Epithelial cell of esophagus (primary cell): ENCODE measurements at places on chromosomes 3 and 15.

DNA sequence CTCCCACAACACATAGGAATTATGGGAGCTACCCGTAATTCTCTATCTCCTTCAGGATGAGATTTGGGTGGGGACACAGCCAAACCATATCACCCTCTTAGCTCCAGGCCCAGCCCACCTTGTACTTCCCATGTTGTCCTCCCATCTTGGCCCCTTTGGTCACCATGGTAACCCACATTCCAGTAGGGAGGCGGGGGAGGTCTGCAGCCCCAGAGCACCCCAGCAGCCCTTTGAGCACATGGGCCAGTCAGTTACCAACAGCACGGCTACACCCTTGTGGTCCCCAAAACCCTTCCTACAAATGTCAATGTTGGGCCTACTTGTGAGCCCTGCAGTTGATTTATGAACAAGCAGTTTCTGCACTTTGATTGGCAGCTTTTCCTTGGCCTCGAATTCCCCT is 84.5 kb downstream of the LRRK1 start:
- DNase-seq: no peak

- DNase-seq: no peak
These were observed 36.5 kb downstream of the GMNC start for GRCh38 chr3:190826018-190826417.

DNA sequence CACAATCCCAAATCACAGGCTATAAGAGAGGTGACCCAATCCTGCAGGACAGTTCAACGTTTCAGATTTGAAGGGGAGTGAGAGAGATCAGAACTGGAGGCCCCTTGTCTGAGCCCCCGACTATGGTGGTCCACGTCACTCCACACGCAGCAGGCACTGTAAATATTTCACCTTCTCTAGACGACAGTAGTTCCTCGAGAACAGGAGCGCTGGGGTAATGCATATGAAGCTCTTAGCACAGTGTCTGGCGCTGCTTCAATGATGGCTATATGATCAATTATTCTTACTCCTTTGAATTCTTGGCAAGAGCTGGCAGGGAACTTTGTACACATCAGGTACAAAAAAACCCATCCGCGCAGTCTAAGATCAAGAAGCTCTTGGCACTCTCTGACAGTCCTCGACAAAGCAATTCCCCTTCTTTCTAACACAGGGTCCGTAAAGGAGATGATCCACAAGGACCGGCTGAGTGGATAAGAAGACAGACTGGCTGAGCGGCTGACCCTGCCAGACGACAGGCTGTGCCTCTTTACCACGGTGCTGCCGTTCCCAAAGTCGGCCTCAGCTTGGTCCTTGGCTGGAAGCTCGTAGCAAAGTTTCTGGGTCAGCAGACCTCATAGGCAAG is 522 bp upstream of the NRROS start:
- no peak for DNase-seq

GRCh38 chr15:39807791-39808190 is 25.1 kb upstream of the FSIP1 start:
- no peak for DNase-seq

- DNase-seq: no peak
These were observed 196.9 kb downstream of the SLCO3A1 start for GRCh38 chr15:92050220-92050898.

GRCh38 chr15:78906316-78906620 is 33.6 kb downstream of the MORF4L1 start:
- DNase-seq: peak; percentile 65

GRCh38 chr3:150348500-150348899 is 59.6 kb upstream of the TSC22D2 start:
- DNase-seq: peak; percentile 95

- no peak for DNase-seq
These were observed 18.0 kb downstream of the MTMR10 start for GRCh38 chr15:30973379-30973778.

GRCh38 chr3:63303238-63303637 is 25.1 kb downstream of the SYNPR start:
- peak; percentile 72 for DNase-seq

DNA sequence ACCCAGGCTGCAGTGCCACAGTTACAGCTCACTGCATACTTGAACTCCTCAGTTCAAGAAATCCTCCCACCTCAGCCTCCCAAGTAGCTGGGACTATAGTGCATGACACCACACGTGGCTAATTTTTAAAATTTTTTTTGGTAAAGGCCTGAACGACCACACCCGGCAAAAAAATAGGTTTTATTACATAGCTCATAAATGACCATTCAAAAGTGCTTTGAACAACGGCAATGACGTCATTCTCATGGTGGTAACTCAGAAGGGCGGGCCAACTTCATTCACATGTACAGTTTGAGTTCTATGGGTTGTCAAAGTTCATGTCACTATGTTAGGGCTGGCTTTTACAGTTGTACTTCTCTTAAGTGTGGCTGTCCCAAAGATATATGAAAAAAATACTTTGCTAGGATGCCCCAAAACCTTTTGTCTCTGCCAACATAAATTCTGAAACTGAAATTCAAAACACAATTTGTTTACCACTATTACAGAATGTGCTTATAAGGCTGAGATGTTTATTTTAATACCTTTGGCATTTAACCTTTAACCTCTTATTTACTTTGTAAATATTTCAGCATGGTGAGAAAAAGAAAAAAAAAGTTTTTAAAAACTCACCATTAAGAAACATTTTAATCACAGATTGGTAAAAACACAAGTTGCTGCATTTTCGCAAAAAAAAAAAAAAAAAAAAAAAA is 6.2 kb downstream of the MYO1E start:
- peak; percentile 45 for DNase-seq

- DNase-seq: no peak
These were observed 186.1 kb downstream of the FMN1 start for GRCh38 chr15:33008284-33008995.

- no peak for DNase-seq
These were observed 199.7 kb downstream of the ARRDC4 start for GRCh38 chr15:98160236-98160635.

GRCh38 chr3:154224866-154225265 is 99.4 kb downstream of the DHX36 start:
- no peak for DNase-seq

DNA sequence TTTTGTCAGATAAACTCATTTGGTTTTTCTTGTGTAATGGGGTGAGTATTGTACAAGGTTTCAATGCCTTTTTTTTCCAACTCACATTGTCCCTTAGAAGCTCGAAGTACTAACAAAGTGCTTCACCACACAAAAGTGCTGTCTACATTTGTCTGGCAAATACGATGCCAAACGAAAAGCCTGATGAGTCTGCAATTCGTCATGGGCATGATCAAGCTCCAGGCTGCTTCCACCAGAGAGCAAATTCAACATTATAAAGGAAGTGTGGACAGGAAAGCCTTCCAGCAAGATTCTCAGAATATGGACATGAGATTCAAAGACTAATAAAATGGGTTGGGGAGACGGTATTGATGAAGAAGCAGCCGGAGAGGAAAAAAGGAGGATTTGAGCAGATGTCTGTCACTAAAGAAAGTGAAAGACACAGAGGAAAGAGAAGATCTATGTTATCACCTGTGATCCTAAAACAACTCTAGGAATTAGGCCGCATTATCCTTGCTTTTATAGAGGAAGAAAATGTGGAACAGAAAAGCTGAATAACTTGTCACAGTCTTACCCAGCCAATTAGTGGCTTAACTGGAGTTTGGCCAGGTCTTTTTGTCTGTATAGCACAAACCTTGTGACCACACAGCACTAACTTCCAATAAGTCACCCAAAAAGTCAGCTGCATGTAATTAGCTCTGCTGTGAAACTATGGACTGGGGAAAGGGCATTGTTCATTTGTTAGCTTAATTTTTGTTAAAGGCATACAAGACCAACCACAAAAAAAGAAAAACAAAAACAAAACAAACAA is 494.8 kb downstream of the FHIT start:
- DNase-seq: peak; percentile 33

DNA sequence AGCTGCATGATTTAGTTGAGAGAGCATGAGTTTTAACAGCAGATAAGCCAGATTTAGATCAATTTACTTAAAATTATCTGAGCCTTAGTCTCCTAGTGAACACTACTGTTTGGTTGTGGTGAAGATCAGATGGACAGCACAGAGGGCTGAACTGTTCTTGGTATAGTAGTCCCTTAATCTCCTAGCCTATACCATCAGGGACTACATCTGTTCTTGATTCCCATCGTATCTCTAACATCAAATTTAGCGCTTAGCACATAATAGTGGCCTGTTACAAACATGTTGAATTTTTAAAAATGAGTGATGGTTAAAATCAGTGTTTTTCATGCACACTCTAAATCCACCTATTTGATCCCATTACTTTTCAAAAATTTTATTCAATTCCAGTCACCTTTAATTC is 507.7 kb downstream of the GRM7 start:
- DNase-seq: no peak

DNA sequence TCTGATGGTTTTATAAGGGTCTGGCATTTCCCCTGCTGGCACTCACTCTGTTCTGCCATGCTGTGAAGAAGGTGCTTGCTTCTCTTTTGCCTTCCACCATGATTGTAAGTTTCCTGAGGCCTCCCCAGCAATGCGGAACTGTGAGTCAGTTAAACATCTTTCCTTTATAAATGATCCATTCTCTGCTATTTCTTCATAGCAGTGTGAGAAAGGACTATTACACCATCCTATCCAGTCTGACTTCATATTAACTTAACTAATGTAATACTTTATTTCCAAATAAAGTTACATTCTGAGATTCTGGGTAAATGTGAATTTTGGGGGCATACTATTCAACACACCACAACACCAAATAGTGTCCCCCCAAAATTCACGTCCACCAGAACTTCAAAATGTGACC is 22.2 kb upstream of the MAP3K13 start:
- DNase-seq: peak; percentile 29

DNA sequence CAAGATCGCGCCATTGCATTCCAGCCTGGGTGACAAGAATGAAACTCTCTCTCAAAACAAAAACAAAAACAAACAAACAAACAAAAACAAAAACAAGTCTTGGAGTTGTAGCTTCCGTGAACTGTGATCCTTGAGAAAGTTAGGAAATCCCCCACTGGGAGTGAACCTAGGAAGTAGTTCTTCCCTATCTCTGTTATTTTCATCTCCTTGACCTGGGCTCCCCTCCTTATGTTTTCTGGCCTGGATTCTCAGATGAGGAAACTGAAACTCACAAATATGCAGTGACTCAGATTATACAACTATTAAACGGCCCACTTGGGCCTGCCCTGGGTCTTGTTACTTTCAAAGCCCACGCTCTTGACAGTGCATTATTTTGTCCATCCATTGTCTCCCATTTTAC is 29.7 kb downstream of the SAXO2 start:
- DNase-seq: peak; percentile 22

DNA sequence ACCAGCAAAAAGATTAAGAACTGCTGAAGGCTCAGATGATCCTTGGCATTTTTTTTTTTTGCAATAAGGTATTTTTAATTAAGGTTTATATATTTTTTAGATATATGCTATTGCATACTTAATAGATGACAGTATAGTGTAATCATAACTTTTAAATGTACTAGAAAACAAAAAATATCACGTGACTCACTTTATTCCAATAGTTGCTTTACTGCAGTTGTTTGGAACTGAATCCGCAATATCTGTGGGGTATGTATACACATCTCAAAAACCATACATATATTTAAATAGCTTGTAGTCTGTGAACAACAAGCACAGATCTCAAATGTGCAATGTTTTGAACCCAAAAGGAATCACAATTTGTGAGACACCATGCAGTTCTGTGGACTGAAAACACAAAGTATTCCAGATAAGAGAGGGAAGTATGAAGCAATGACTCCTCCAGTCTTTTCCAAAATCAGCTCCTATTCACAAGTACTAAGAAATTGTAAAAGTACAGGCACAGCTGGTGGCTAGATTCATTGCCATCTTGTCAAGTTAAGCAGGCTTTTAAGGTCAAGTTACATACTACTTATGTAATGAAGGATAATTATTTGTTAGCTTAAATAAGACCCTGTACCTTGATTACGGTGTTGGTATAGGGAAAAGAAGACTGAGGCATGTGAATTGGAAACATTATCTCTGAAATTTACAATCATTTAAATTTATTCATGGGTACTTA is 331.1 kb downstream of the TBC1D5 start:
- no peak for DNase-seq

- DNase-seq: peak; percentile 56
These were observed 3.3 kb upstream of the GMNC start for GRCh38 chr3:190865828-190866227.

- peak; percentile 68 for DNase-seq
These were observed 263.8 kb downstream of the FEZF2 start for GRCh38 chr3:62109534-62109933.

DNA sequence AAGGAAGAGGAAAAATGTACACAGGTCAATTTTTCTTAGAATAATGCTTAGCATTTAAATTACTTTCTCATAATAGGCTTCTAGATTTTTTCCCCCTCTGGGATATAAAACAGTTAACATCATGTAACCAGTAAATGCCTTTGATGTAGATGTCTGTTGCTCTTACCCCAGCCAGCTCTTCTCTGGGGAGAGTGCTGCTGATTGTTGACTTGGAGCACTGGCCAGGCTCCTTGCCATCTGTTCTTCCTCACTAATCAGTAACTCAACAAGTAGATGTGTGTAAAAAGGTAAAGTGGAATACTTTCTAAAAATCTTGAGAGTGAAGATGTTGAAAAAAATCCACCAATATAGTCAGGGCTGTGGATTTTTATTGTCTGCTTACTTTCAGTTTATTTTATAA is 42.2 kb downstream of the RIOX2 start:
- no peak for DNase-seq

GRCh38 chr3:110928016-110928662 is 143.5 kb upstream of the NECTIN3 start:
- no peak for DNase-seq

GRCh38 chr3:5205165-5205941 is 17.8 kb downstream of the EDEM1 start:
- DNase-seq: no peak

DNA sequence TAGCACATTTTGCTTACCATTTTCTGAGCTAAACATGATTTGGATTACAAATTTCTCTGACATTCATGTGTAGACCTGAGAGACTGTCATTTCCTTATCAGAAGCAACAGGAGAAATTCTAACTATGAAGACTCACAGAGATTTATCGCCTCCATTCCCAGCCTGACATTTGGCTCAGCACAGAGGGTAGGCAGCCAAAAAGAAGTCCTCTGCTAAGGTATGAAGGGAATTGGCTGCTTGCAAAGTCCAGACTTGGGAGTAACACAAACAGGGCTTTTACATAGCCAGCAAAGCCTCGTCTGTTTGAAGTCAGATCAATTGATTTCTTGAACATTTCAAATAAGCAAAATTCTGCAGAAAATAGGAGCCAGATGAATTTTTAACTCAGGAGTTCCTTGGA is 57.0 kb upstream of the CMSS1 start:
- DNase-seq: no peak
